Upper lobe of right lung (tissue), 1 donor: ENCODE measurements at places on chromosomes 11 and 22. TPM values are rescaled to one million over a fixed set of nuclear protein-coding genes. Genes with fewer than 3 reads are reported as not detected.

- H3K27me3 ChIP-seq = peaks cover 31% of the 10 kb centered on the region
- no peaks in the 10 kb centered on the region for H3K4me1 ChIP-seq
- no peaks in the 10 kb centered on the region for H3K36me3 ChIP-seq
- H3K4me3 ChIP-seq = no peak overlapping the region
- no peak for DNase-seq
These were observed 8.6 kb upstream of the TRIM29 start for GRCh38 chr11:120146413-120147093.

DNA sequence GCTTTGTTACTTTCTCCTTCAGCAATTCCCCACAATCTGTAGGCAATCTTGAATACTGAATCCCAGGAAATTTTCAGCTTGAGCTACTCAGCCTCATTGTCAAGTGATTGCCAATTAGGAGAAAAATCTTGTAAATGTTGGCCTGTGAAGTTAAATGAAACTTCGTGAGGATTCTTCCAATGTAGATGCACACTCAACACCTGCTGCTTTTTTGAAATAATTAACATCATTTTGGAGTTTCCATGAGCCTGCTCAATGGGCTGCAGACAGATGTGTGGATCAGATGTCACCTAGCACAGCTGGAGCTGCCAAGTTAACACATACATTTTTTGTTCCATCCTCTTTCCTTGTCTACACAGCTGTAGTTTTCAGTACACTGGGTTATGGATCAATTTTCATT is 645.6 kb upstream of the LUZP2 start:
- H3K27ac ChIP-seq = no peak overlapping the region
- H3K36me3 ChIP-seq = no peaks in the 10 kb centered on the region
- no peak for DNase-seq
- no peaks in the 10 kb centered on the region for H3K4me1 ChIP-seq

DNA sequence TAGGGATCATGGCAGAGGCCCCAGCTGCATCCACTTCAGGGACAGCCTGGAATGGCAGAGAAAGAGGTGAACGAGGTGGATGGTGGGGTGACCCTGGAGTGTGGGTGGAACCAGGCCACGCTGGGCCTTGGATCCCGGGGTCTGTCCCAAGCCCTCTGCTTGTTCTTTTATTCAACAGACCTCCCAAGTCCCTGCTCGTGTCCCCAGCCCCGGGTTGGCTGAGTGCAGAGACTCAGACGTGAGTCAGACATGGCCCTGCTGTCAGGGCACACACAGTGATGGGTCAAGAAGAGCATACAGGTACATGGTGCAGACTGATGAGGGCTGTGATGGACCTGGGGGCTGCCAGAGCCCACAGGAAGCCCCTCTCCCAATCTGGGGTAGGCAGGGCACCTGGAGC is 6.6 kb downstream of the ARHGAP8 start:
- DNase-seq = no peak
- no peak overlapping the region for H3K27ac ChIP-seq
- H3K27me3 ChIP-seq = peaks cover 7% of the 10 kb centered on the region
- H3K36me3 ChIP-seq = no peaks in the 10 kb centered on the region

GRCh38 chr11:7077101-7077500 is 11.7 kb upstream of the RBMXL2 start:
- H3K36me3 ChIP-seq = no peaks in the 10 kb centered on the region
- H3K27ac ChIP-seq = no peak overlapping the region
- DNase-seq = no peak
- H3K4me3 ChIP-seq = no peak overlapping the region
- no peaks in the 10 kb centered on the region for H3K27me3 ChIP-seq

DNA sequence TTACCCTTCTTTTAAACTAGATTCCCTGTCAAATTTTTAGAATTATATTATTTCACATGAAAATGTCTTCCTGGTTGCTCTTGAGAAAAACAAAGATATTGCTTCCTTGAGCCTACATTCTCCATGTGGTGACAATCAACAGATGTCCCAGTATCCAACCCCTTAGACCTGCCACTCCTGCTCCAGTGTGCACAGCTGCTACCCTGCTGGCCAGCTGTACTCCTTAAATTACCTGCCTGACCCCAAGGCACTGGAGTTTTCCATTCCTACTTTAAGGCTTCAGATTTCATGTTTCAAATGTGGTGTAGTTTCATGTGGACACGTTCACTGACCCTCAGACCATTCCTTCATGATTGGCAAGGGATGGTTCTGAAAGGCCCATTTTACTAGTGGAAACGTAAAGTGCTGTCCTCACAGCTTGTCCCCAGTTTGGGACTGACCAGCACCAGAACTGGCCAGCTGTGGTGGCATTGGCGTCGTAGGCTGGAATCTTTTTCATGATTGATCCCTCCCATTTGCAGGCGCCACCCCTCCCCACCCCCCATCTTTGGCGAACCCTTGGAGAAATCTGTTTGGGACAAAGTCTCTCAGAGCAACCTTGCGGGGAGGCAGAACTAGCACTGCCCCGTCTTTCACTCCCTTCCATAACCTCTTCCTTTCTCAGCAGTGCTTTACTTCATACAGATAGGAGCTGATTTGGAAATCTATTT is 123.5 kb downstream of the DBX1 start:
- H3K4me1 ChIP-seq = no peaks in the 10 kb centered on the region
- no peak overlapping the region for H3K27ac ChIP-seq
- no peak overlapping the region for H3K4me3 ChIP-seq
- DNase-seq = no peak

Gene TMEM191B
- total RNA-seq = 2.1 TPM

Gene OR52A1
- not detected for total RNA-seq

DNA sequence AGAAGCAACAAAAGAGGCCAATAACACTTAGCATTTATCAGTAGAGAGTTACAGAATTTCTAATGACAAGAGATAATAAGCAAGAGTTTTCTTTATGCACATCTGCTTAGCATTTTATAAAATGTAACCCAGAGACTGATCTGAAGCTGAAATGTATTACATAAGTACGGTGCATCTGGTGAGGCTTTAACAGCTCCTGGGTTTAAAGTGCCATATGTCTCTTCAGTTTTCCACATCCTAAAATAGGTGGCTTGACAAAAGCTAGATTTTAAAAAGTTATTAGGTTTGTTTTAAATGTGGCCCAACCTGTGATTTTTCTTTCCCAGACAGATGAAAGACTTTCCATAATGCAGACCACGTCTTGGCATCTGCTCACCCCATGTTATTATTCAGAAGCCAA is 620.7 kb upstream of the ARHGAP42 start:
- H3K4me3 ChIP-seq = no peak overlapping the region
- no peak for DNase-seq
- H3K27ac ChIP-seq = no peak overlapping the region
- H3K27me3 ChIP-seq = no peaks in the 10 kb centered on the region
- no peaks in the 10 kb centered on the region for H3K36me3 ChIP-seq
- no peaks in the 10 kb centered on the region for H3K4me1 ChIP-seq

Gene DDI1
- total RNA-seq = not detected

DNA sequence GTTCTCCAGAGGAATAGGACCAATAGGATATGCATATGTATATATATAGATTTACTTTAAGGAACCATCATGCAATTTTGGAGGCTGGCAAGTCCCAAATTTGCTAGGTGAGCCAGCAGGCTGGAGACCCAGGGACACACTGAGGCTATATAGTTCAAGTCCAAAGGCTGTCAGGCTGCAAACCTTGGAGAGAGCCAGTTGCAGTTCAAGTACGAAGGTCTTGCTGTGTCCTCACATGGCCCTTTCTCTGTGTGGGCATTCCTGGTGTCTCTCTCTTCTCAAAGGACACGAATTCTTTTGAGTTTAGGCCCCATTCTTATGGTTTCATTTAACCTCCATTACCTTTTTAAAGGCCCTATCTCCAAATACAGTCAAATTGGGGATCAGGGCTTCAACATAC is 134.4 kb upstream of the SORL1-AS1 start:
- no peaks in the 10 kb centered on the region for H3K4me1 ChIP-seq
- H3K36me3 ChIP-seq = peaks cover 12% of the 10 kb centered on the region
- no peaks in the 10 kb centered on the region for H3K27me3 ChIP-seq
- H3K4me3 ChIP-seq = no peak overlapping the region

DNA sequence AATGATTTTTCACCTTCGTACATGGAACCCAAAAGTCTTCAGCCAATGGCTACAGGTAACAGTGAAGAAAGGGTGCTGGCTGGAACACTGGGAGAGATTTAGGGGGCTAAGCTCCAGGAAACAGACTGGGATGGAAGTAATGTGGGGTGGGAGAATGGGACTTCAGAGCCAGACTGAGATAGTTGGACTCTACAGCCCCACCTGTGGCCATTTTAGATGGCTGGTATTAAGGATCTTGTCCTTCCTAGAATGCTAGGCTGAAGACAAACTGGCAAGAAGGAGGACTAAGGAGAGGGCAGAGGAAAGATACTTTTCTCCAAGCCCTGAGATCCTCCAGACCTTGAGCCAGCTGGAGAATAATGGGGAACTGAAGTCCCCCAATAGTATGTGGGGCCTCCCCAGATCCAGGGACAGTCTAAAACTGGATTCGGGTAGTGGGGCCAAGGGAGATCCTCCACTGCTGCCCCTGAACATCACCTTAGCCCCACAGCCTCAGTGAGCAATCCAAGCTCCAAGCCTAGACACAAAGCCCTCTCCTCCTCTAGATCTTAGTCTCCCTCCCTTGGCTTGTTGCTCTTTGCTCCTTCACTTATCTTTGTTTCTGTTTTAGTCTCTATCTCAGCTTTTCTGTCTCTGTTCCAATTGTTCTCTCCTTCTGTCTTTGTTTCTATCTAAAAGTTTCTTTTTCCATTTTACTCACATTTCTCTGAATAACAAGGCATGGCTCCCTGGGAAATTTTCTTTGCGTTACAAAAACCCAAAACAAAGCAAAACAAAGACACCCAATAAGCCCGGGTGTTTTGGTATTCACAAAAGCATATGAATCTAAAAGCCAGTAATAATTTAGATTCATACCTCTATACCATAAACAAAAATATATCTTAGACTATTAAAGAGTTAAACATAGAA is 16.2 kb upstream of the RRAS2 start:
- H3K27me3 ChIP-seq = no peaks in the 10 kb centered on the region
- H3K4me3 ChIP-seq = no peak overlapping the region
- no peak overlapping the region for H3K27ac ChIP-seq
- H3K36me3 ChIP-seq = no peaks in the 10 kb centered on the region

GRCh38 chr11:17821648-17822400 is 87.2 kb downstream of the KCNC1 start:
- no peaks in the 10 kb centered on the region for H3K36me3 ChIP-seq
- H3K4me3 ChIP-seq = no peak overlapping the region
- no peak for DNase-seq
- peaks cover 15% of the 10 kb centered on the region for H3K4me1 ChIP-seq
- H3K27me3 ChIP-seq = no peaks in the 10 kb centered on the region
- no peak overlapping the region for H3K27ac ChIP-seq

Gene NLRP6
- 1.7 TPM for total RNA-seq
